ENCODE measurements at places on chromosomes 13 and 19. TPM values are rescaled to one million over a fixed set of nuclear protein-coding genes. Genes with fewer than 3 reads are reported as not detected.

DNA sequence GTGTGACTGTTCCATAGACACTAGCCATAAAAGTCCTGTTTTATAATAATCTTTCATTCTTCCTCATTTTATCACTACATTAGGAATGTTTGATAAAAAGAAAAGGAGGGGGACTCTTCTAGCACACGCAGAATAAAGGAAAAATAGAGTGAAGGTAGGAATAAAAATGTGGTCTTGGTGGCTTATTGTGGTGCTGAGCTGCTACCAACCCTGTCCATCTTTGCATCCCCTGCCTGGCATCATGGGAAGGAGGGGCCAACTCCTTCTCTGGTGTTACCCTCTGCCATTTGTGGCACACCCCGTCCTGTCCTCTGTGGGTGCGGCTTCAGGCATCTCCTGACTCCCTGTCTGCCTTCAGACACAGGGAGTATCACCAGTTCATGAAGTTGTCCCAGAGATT lies 104.9 kb upstream of the ZNF536 start:
- no peak for DNase-seq

- no peak for DNase-seq
These were observed 111.8 kb downstream of the SOX1 start for GRCh38 chr13:112178769-112179168.

DNA sequence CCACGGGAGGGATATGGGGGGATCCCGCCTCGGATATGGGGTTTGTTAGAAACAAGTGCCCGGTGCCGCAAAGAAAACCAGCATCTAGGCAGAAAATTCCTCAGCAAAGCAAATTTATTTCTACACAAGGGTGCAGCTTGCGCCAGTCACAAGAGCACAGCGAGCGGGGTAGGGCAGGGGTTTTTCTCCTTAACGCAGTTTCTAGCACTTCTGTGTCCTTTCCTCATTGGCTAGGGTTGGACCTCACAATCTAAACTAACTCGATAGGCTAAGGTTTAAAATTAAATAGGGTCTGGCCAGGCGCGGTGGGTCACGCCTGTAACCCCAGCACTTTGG lies 595 bp downstream of the ZNF440 start:
- peak; percentile 38 for DNase-seq

Gene GALP
- total RNA-seq: not detected

Gene FXYD3
- not detected for total RNA-seq
